D341Med (cell line): ENCODE measurements at places on chromosomes 6 and 20.

- no peak for DNase-seq
Measured at GRCh38 chr20:46735436-46735835, 26.0 kb downstream of the SLC2A10 start.

DNA sequence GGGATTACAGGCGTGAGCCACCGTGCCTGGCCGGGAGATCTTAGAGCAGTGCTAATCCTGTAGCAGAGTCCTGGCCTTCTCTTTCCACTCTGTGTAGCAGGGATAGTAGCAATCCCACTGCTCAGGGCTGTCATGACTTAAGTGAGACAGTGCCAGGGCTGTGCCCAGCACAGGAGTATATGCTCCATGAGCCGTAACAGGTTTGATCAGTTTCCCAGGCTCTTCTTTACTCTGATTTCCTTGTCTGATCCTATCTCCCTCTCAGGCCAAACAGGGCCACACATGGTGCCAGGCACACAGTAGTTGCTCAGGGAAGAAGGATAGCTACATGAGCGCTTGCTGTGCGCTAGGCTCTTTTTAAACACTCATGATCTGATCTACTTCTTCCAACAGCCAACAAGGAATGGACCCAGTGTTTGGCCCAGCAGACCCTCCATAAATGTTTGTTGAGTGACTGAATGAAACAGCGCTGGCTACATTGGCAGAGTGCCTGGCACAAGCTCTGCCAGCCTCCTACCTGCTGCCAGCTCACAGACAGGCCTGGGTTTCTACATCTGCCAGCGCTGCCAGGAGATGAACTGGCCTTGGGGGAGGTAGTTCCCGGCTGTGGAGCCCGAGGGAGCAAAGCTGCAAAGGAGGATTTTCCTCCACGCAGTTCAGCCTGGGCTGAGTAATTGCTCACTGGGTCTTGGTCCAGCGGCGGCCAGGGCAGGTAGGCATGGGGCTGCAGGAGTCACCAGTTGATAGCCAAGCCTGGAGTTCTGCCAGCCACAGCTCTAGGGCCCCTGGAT is 36.9 kb downstream of the SNAI1 start:
- no peak for DNase-seq

DNA sequence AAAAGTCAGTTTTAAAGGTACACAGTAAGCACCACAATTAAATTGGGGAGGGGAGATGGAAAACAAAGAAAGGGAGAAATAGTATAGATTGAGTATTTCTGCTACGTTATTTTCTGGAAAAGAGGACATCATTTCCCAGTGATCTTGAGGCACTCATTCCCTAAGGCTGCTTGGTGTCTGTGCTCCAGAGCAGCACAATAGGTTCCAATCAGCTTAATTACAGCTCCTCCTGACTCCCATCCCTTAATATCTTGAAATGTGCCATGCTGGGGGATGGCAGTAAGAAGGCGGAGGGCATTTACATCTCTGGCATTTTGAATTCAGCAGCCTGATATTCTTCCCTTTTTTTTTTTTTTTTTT is 39.5 kb upstream of the BEND3 start:
- DNase-seq: no peak

- no peak for DNase-seq
Measured at GRCh38 chr6:6932968-6933367, 174.8 kb upstream of the RREB1 start.

DNA sequence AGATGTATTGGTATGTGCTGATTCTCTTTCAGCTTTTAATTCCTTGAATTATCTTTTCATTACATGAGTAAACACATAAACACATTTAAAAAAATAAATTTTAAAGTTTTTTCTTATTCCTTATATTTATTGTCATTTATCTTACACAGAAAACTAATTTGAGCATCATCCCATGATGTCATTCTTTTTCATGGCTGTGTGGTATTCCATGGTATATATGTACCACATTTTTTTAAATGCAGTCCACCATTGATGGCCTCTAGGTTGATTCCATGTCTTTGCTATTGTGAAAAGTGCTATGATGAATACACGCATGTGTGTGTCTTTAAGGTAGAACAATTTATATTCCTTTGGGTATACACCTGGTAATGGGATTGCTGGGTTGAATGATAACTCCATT is 33.3 kb downstream of the OTOR start:
- DNase-seq: no peak

DNA sequence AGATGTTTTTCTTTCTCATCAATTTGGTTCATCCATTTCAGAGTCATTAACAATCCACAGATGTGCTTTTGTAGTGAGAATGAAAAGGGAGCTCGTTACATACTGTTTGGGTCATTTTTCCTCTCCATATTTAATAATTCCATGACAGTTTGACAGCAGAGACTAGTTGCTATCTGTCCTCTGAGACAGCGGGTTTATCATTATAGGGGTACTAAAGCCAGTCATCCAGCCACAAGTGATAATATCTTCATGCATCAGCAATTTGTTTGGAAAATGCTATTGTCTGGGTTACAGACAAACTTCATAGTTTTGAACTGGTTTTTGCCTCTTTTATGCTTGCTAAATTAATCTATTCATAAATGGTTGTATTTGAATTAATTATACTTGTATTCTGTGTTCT is 350.6 kb upstream of the FLRT3 start:
- DNase-seq: no peak

DNA sequence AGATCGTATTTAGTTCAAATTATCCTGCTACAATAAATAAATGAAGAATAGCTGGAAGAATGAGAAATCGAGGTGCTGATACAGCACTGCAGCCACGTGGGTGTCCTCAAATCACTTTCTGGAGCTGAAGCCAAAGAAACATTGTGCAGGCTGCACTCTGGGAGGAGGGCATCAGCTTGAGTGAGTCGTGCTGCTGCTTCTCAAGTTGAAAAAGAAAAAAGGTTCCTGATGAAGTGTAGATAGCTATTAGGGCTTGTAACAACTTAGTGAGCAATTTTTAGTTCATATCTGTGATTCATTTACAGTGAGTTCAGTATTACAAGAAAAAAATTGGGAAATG is 40.5 kb downstream of the DSE start:
- no peak for DNase-seq

GRCh38 chr20:47476452-47476851 is 25.2 kb upstream of the NCOA3 start:
- DNase-seq: no peak

- DNase-seq: no peak
Measured at GRCh38 chr20:19129976-19130612, 82.3 kb upstream of the SLC24A3 start.

GRCh38 chr6:113903666-113904330 is 46.7 kb downstream of the MARCKS start:
- no peak for DNase-seq

- no peak for DNase-seq
Measured at GRCh38 chr6:41122373-41122772, 31.8 kb downstream of the TREML1 start.

DNA sequence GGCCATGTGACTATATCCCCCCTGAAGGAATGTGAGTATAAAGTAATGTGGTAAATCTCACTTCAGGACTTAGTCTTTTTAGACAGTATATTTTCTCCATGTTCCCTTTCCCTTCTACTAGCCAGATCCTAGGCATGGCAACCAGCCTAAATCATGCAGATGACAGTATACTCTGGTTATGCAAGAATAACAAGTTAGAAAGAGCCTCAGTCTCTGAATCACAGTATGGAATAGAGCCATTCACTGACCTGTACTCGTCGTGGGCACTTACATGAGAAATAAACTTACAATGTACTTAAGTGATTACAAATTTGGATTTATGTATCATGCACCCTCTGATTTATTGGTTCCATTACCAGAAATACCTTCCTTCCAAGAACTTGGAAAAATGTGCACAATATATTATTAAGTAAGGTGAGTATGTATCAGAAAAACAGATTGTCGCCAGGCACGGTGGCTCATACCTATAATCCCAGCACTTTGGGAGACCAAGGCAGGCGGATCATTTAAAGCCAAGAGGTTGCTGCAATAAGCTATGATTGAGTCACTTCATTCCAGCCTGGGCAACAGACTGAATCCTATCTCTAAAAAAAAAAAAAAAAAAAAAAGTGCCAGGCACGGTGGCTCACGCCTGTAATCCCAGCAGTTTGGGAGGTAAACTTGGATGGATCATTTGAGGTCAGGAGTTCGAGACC is 25.1 kb upstream of the FAM8A1 start:
- no peak for DNase-seq

DNA sequence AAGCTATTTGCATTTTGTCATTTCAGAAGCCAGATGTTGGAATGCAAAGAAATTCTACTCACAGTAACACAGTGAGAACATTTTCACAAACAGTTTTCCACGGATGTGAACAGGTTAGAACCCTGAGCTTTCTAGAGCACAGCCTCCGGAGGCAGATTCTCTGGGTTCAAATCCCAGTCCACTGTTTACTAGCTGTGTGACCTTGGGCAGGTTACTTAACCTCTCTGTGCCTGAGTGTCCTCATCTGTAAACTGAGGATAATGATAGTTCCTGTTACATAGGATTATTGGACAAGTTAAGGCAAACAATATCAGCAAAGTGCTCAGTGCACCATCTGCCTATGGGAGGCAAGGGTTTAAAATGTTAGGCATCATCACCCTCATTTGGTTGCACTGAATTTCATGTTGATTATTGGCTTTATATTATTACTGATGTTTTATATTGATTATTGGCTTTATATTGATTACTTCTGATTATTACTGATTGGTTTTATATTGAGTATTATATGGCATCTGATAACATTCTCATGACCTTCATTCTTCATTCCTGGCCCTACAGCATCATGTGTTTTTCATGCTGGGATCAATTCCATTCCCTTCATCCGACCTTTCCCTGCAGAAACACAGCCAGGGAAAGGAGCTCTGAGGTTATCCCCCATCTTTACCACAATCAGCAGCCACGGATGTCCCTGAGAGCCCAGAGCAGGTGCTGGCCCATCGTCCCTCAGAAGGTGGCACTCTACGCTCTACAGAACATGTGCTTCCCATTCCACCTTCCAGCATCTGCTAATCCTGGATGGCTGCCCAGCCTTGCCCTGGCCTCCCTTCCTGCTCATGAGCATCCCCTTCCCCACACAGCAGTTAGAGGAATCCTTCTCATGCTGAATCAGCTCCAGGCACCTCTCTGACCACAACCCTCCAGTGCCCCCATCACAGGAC is 283.1 kb downstream of the PREX1 start:
- DNase-seq: no peak

GRCh38 chr6:23754197-23754596 is 371.8 kb upstream of the NRSN1 start:
- no peak for DNase-seq

DNA sequence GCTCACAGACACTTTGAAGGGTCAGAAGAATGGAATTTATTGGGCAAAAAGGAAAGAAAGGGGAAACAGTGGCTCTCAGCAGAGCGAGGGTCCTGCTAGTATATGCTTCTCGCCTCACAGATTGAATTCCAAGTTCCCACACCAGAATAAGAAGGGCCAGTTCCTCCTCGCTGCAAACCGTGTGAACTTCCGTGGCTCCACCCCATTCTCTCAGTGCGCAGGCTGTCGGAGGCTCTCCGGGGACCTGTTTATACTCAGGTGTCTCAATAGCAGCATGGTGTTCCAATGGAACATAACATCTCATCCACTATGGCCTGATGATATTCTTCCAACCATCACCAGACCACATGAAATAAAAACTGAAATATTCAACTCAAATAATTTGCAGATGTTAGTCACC is 4.6 kb downstream of the SAMD3 start:
- DNase-seq: no peak

DNA sequence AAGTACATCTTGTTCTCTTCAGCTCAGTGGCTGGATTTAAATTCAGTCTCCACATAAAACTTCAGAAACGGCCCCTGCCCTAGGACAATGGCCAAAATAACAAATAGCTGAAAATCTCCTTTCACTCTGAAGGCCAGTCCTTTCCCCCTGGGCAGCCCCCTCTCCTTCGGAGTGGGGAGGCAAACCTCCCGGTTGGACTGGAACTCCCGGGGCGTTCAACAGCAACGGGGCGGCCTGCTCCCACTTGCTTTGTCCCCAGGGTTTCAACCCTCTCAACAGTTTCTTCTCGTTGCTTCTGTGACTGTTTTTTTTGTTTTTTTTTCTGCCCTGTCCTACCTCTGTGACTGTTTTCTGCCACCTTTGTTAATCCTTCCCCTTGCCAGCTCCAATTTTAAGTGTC is 102.6 kb upstream of the DUSP22 start:
- DNase-seq: no peak

DNA sequence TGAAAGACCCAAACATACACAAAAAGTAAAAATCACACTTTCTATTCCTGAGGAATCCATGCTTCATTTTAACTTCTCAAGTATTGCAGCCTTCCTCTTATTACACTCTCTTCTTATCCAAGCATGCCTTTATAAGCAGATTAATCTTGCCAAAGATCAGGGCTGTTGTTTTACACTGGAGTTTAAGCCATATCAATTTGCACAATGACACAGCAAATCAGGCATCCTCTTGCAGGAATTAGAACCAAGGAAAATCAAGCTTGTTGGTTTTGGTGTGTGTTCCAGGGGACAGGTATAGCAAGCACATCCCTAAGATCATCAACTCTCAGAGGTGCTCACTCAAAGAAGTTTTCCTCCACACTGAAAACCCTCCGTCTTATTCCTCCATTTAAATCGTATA is 69.5 kb downstream of the CYP39A1 start:
- DNase-seq: peak; percentile 42

- DNase-seq: no peak
Measured at GRCh38 chr20:33719277-33719988, 677 bp downstream of the PXMP4 start.

GRCh38 chr20:44342248-44342647 is 5.4 kb downstream of the R3HDML start:
- no peak for DNase-seq

- no peak for DNase-seq
Measured at GRCh38 chr6:33437666-33438065, 16.7 kb upstream of the ZBTB9 start.
